ENCODE measurements at places on chromosomes 1 and 21.

- DNase-seq, result no peak
Observed at GRCh38 chr1:76086597-76086996, 12.1 kb downstream of the ST6GALNAC3 start.

- DNase-seq, result no peak
Observed at GRCh38 chr1:171127501-171127900, 36.8 kb downstream of the FMO3 start.

DNA sequence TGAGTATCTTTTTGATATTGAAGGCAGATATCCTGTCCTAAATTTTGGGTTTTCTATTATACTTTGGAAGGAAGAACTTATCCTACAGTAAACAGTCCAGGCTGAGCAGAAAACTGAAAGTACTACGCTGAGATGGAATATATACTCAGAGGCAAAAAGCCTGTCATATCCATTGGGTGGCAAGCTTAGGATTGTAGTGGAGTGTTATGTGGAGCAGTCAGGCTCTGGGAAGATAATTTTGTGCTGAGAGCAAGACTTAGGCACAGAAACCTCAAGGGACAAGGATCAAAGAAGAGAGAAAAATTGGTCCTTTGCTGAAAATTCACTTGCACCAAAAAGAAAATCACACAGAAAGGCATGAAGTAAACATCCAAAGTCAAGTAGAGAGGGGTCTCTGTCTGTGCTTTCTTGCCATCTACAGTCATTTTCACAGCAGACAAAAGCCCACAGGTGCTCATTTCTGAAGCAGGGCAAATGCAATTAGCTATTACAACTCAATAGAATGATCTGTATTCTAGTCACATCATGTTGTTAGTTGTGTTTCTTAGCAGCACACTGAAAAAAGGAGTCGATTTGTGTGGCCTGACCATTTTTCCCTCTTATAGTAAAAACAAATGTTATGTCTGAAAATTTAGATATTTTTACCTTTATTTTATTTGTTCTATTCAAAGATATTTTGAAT is 38.5 kb downstream of the CRB1 start:
- DNase-seq, result no peak

GRCh38 chr1:204150702-204151551 is 917 bp downstream of the ETNK2 start:
- no peak for DNase-seq

DNA sequence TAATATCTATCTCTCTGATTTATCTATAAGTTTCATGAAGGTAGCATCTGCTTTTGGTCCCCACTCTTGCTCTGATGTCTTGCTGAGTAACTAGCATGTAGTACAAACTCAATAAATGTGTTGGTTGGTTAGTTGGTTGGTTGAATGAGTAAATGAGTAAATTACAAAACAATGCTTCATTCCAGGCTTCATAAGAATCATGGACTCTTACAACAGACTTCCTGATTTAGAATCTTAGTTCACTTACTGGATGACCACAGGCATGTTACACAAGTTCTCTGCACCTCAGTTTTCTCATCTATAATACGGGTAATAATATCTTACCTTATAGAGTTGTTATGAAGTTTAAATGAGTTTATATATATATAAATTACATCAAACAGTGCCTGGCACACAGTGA is 98.6 kb downstream of the ZNF281 start:
- DNase-seq, result no peak
